Glomerular endothelial cell (primary cell): ENCODE measurements at places on chromosomes 6 and 20. TPM values are rescaled to one million over a fixed set of nuclear protein-coding genes. Genes with fewer than 3 reads are reported as not detected.

GRCh38 chr6:42402184-42402583 is 49.5 kb downstream of the TRERF1 start:
- no peak for DNase-seq

- no peak for DNase-seq
Measured at GRCh38 chr6:121755485-121755884, 320.0 kb downstream of the GJA1 start.

- no peak for DNase-seq
Measured at GRCh38 chr6:137160763-137161162, 12.7 kb downstream of the IL22RA2 start.

GRCh38 chr6:551405-551804 is 105.5 kb downstream of the HUS1B start:
- DNase-seq = no peak

GRCh38 chr6:90730151-90730673 is 143.3 kb upstream of the MAP3K7 start:
- DNase-seq = no peak

- no peak for DNase-seq
Measured at GRCh38 chr6:14543971-14544585, 426.5 kb downstream of the CD83 start.

DNA sequence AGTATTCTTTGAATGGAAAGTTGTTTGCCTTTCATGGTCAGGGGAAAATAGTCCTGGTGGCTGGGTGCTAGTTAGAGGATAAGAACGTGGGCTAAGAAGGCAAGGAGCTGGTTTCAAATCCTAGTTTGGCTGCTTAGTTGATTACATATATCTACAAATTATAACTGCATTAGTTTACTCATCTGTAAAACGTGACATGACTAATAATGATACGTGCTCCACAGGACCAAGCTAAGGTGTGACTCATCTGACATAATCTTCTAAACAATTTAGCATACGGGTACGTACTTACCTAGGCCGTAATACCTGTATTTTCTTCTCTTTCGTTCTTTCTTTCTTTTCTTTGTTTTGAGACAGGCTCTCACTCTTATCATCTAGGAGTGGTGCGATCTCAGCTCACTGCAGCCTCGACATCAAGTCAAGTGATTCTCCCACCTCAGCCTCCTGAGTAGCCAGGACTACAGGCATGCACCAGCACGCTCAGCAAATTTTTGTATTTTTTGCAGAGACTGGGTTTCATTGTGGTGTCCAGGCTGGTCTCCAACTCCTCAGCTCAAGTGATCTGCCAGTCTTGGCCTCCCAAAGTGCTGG is 1274.2 kb upstream of the GJE1 start:
- no peak for DNase-seq

DNA sequence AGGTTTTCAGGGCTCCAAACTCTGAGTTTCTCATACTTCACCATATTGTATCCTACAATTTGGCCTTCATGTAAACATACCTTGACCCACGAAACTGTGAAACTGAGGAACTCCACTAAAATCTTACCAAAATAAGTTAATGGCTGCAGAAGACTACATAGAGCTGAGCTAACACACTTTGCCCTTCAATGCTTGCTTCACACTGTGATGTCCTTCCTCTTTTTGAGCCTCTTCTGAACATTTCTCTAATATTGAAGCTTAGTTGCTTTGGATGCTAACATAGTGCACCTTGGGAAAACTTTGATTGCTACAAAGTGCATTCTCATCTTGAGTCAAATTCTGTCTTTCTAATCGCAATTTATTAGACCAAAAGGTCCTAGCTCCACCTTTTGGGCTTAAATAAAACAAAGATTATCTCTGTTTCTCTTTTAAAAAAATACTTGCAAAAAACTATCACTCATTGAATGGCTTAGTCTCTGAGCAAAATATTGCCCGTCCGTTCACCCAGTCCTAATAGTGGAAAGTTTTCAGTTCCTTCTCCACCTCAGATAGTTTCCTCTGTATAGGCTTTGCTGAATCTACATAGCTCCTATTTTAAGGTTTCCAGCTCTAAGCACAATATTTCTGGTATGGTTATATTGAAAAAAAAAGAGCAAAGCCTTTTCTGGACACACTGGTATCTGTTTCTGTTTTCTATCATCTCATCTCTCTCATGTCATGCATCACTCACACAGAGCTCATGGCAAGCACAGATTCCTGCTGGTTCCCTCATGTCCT is 494.6 kb downstream of the RFPL4B start:
- DNase-seq = no peak

DNA sequence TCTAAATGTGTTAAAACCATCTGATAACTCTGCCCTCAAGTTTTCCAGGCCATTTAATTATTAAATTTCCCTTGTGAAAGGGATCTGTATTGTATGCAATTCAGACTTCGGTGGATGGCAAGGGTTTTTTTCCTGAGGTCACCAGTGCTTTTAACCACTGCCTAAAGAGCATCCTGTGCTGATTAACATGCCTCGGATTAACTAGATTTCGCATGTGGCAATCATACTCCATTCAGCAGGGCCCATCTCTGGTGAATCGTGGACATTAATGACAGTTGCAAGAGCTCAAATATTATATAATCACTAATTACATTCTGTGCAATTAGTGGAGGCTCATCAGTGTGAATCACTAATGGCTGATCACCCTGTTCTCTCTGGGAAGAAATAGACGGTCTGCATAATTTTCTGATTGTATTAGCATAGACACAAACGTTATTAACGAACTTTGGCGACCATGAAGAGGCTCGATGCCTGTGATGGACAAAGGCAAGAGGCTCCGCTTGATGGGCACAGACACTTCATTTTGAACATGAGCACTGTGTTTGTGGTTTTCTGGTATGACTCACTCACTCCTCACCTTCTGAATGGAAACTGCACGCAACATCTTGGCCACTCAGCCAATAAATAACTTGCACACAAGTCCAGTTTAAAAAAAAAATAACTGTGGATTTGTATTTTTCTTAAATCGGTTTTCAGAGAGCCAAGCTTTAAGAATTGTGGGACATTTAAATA is 31.4 kb downstream of the LINC00237 start:
- DNase-seq = no peak

GRCh38 chr20:10922941-10923340 is 249.1 kb upstream of the JAG1 start:
- DNase-seq = no peak

- no peak for DNase-seq
Measured at GRCh38 chr6:11622156-11622555, 84.6 kb downstream of the TMEM170B start.

GRCh38 chr6:142822383-142822782 is 122.6 kb downstream of the HIVEP2 start:
- no peak for DNase-seq

DNA sequence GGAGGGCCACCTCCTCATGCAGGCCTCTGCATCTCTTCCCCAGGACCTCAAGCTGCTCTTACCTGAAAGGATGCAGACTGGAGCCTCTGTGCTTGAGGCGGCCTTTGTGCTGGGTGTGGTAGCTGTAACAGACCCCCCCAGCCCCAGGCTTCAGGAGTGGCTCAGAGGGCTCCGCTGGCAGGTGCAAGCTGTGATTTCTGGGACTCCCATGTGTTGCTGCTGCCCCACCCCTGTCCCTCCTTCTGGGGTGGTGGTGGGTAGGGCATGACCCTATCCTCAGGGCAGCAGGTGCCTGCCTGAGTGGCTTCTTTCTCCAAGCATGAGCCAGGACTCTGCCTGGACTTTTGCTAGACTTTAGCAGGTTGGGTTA is 121.2 kb downstream of the SULF2 start:
- no peak for DNase-seq

DNA sequence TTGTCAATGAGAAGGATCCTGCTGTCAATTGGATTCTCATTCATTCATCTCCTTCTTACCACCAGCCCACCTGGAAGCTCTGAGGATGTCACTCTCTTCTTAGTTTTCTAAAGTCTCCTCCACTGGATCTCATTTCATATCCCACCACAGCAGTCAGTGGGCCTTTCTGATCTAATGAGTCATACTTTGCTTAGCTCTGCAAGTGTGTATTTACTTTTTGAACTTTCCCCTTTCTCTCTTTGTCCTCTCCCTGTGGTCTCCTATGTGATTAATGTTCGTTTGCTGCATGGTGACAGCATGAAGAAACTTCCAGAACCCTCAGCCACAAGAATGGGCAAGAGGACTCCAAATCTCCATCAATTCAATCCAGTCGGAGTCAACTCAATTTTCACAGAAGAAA is 63.6 kb upstream of the SYNDIG1 start:
- no peak for DNase-seq

DNA sequence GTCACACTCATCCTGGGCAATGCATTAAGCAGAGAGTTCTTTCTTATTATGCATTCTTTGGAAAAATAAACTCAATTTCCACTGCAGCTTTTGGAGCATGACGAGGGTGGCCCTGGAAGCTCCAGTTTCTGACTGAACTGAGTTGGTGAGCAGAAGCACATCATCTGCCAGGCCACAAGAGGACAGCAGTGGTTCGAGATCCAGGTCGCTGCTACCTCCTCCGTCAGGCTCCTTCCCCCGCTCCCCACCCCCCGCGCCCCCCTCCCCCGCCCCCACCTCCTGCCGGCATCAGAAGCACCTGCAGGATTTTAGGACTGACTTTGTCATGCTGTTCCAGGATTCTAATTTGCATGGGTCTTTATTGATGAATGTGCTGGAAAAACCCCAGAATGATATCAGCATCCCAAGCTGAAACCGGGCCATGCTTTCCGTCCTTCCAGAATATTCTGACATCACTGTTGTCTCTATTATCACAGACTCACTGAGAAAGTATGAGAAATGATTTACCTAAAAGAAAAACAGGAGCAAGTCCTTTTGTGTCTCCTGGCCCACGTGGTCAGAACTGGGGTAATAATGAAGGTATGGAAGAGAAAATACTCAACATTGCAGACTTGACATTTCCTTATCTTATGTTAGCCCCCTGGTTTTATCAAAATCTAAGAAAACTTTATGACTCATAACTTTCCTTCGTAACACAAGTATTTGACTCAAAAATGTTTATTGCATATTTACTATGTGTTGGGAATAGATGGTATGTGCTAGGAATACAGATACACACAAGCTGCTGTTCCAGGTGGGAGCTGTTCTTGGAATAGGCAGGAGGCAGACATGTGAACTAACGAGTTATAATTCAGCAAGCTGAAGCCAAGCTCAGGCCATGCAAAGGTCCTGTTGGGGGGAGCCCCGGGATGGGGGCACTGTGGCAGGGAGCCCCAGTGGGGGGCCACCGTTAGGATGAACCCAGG is 220.2 kb upstream of the EXOC2 start:
- no peak for DNase-seq

DNA sequence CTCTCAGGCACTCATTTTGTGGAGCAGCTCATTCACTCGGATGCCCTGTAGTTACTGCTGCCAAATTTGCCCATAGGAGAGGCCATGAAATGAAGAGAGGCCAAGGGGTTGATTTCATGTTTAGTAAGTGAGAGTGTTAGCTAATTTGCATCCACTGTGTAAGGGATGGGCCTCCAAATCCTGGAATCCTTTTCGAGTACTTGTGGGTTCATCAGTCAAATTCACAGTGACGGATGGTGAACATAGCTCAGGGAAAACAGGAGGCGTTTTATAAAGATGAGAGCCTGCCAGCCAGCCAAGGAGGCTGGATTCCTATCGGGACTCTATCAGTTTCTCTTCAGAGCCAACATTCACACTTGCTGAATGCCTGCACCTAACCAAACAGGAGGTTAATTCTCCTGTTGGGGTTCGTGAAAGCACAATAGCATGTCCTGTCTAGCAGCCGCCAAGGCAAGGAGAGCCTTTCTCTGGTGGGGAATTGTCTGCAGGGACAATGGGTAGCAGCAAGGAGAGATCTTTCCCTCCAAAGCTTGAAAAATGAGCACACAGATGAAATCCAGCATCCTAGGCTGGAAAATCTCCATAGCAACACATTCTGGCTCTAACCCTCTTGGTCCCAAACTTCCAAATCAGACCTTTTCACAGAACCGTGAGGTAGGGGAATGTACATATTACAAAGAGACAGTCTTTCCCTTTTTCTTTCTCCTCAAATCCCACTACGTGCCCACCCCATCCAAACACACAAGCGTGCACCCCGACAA is 231.4 kb upstream of the ECI2 start:
- DNase-seq = no peak

GRCh38 chr6:811831-812230 is 118.9 kb upstream of the EXOC2 start:
- DNase-seq = no peak

DNA sequence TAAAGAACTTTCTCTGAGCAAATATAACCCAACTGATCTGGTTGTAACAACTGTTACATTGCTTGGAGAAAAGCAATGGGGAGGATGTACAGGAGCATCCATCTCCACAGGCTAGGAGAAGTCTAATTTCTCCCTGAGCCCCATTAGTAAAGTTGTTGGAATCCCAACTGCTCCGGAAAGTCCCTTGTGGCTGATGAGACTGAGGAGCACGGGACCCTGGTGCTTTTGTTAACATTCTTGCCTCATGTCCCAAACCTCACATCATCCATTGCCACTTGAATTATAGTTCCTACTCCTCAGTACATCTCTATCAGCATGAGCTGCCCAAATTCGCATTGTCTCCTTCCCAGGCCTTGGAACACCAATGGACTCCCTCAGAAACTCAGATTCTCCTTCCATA is 260.6 kb upstream of the BMP2 start:
- DNase-seq = no peak

DNA sequence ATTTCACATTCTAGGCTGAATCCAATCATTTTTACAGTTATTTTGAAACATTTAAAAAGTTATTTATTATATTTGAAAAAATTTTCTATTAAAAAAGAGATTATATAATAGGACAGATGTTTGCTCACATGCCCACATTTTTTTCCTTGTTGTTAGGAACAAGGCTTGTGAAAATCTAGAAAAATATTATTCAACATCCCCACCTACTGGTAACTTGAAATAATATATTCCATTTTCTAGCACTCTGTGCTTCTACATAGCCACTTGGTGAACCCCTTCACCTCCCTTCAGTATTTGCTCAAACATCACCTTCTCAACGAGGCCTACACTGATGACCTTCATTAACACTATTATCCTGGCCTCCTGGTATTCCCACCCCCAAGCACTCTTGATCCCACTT is 18.3 kb upstream of the GPRC6A start:
- no peak for DNase-seq

- DNase-seq = no peak
Measured at GRCh38 chr20:57071283-57071731, 195.1 kb downstream of the BMP7 start.

Gene CST4
- total RNA-seq = not detected in 2 replicates

Gene BEND6
- 0.53 TPM in 2 replicates for total RNA-seq

Gene MACROD2
- 0.58 and 0.76 TPM in 2 replicates for total RNA-seq

Gene B4GALT5
- total RNA-seq = 63.4 and 82.0 TPM in 2 replicates

Gene CARMIL1
- 6.4 and 7.8 TPM in 2 replicates for total RNA-seq

Gene TGM2
- 448 and 670 TPM in 2 replicates for total RNA-seq

Gene ZFAND3
- total RNA-seq = 32.6 and 50.7 TPM in 2 replicates

Gene RIPOR3
- 0.41 TPM in 1 of 2 replicates, not detected in the other for total RNA-seq

Gene ACOT8
- total RNA-seq = 31.0 and 32.3 TPM in 2 replicates

Gene RAD21L1
- total RNA-seq = not detected in 2 replicates

Gene C6orf52
- total RNA-seq = 1.9 and 3.4 TPM in 2 replicates
